Fibroblast of skin of right biceps (primary cell): ENCODE measurements at places on chromosomes 12 and 14.

- no peak for DNase-seq
Observed at GRCh38 chr12:2228535-2228934, 175.7 kb downstream of the CACNA1C start.

DNA sequence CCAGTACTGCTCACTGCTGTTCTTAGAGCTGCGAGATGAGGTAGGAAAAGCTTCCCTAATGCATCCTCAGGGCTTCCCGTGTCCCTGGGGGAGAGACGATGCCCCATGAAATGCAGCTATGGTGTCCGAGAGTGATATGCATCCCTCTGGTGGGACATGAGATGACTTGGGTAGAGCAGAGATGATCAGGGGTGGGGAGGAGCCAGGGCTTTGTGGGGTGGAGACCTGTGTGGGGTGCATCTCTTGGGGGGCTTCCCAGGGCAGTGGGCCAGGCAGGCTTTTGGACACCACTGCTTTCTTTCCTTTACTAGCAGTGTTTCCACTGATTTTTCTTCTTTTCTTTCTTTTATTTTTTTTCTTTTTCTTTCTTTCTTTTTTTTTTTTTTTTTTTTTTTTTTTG lies 147.3 kb downstream of the ADGRD1 start:
- no peak for DNase-seq

DNA sequence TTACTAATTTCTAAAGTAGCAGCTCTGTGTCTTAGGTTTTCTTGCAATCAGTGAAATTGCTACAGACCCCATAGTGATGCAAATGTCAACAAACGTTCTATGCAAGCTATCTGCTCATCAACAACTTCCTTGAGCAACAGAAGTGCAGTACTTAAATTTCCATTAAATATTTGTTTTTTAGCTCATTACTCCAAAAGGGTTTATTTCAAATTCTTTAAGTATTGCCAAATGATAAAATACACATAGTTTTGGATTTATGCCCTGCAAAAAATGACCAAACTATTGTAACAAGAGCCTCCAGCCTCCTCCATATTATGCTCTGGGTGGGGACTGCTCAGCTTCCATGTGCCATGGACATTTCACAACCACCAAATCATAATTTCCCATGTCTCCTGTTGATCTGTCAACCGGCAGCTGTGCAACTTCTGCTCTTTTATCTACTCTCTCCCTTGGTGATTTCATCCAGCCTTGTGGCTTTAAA lies 4.4 kb downstream of the BDKRB1 start:
- peak; percentile 84 for DNase-seq

- no peak for DNase-seq
Observed at GRCh38 chr14:90045616-90046015, 16.2 kb upstream of the KCNK13 start.

- DNase-seq: no peak
Observed at GRCh38 chr14:92496191-92496857, 17.3 kb upstream of the RIN3 start.

DNA sequence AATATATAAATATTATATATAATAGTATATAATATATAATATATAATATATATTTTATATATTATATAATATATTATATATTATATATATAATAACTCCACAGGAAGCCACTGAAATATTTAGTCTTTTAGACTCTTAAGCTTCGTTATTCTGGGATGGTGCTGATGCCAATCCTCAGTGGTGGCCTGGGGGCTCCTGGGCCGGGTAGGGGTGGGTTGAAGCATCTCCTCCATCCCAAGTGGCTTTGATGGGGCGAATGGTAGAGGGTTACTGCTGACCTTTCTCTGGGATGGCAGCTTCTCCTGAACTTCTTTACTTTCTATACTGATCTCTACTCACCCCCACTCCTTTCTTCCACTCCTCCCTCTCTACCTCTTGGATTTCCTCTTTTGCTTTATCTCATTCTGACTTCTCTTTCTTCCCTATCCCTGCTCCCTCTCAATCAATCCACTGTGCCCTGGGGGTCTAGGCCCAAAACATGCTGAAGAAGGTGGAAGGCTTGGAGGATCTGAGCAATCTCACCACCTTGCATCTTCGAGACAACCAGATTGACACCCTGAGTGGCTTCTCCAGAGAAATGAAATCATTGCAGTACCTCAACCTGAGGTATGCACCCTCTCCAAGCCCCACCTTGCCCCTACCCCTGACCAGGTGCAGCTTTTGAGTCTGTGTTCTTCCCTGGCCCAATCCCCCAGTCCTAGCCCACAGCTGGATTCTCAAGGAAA lies 4.8 kb upstream of the ENO2 start:
- no peak for DNase-seq

DNA sequence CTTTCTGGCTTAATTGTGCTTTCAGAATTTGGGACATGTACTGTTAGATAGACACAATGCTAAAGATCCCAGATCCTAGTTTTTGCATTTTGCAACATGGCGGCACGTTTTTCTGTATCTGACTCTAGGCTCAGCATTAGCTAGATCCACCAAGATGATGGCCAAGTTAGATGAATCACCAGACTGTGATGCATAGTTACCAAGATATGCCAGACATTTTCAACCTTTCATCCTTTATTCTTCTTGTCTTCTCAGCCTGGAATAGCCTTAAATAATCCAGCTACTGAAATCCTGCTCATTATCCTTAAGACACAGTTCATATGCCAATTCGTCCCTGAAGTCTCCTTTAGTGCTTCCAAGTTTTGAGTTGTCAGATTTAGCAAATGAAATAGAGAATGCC lies 144.9 kb upstream of the CRY1 start:
- DNase-seq: peak; percentile 30

DNA sequence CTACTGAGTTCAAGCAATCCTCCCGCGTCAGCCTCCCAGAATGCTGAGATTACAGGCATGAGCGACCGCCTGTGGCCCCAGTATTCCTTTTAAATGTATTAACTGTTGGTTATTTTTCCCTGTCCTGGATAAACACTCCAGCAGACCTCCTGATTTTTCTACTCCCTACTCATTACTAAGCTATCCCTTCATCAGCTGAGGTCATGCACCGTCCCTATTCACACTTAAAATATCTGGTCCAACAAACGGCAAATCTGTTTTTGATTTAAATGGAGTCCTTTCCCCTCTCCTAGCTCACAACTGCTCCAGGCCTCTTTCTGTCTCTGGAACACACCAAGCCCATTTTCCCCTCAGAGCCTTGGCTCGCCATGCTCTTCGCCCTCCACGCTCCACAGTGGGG lies 1003.3 kb upstream of the TMEM132C start:
- peak; percentile 45 for DNase-seq

DNA sequence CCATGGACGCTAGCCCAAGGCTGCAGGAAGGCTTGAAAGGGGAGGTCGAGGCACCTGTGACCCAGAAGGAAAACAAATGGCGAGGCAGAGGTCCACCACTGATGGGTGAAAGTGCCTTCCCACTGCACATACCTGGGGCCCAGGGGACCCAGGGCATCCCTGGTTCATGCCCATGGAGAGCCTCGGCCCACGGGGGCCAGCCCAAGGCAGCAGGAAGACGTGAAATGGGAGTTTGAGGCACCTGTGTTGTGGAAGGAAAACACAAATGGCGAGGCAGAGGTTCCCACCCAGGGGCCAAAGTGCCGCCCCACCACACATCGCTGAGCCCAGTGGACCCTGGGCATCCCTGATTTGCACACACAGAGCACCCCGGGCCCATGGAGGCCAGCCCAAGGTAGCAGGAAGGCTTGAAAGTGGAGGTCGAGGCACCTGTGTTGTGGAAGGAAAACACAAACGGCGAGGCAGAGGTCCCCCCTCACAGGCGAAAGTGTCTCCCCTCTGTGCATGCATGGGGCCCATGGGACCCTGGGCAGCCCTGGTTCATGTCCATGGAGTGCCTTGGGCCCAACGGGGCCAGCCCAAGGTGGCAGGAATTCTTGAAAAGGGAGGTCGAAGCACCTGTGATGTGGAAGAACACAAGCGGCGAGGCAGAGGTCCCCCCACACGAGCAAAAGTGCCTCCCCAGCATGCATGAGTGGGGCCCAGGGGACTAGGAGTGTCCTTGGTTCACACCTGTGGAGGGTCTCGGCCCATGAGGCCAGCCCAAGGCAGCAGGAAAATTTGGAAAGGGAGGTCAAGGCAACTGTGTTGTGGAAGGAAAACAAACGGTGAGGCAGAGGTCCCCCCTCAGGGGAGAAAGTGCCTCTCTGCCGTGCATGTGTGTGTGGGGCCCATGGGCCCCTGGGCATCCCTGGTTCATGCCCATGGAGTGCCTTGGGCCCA lies 383.3 kb downstream of the ALG10 start:
- no peak for DNase-seq

GRCh38 chr14:99320105-99320572 lies 48.1 kb upstream of the BCL11B start:
- peak; percentile 32 for DNase-seq

DNA sequence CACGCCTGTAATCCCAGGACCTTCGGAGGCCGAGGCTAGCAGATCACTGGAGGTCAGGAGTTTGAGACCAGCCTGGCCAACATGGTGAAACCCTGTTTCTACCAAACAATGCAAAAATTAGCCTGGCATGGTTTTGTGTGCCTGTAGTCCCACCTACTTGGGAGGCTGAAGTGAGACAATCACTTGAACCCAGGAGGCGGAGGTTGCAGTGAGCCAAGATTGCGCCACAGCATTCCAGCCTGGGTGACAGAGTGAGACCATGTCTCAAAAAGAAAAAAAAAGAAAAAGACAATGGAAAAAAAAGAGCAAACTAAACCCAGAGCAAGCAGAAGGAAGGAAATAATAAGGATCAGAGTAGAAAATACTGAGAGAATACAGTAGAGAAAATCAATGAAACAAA lies 5.4 kb downstream of the CHURC1 start:
- peak; percentile 8 for DNase-seq

- DNase-seq: no peak
Observed at GRCh38 chr12:68292151-68292943, 38.9 kb upstream of the IL22 start.

DNA sequence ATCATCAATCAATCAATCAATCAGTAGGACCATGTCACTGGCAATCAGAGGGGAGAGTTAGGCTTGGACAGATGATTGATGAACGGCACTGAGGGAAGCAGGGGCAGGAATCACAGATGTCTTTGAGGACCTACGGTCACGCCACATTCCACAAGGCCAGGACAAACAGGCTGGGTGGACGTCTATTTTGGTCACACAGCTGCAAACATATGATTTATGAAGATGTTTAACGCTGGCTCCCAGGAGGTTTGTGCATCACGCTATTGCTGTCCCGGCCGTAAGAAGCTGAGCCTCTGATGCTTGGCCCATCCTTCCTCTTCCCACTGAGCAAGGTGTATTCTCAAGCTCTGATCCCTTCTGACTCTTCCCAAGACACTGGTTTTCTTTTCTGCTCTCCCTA lies 160.8 kb downstream of the FOXN3 start:
- DNase-seq: no peak

DNA sequence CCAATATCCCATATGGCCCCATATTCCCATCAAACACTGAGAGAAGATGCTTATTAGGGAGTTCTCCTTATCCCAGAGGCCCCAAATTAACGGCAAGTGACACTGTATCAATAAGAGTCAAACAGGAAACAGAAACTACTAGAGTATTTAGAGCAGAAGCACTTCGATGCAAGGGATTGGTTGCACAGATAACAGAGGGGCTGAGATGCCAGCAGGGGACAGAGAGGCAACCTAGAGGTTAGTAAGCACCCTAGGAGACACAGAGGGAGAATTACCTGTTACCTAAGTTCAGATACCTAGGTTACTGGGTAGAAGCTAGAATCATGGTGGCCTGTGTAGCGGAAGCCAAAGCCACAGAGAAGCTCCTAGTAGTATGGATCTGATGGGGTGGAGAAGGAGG lies 2.9 kb downstream of the HEBP1 start:
- DNase-seq: no peak

GRCh38 chr14:90291699-90292098 lies 35.3 kb downstream of the PSMC1 start:
- DNase-seq: no peak

GRCh38 chr14:102317564-102318248 lies 1.8 kb upstream of the ZNF839 start:
- no peak for DNase-seq

- peak; percentile 60 for DNase-seq
Observed at GRCh38 chr14:31096255-31096654, 70.1 kb upstream of the STRN3 start.

DNA sequence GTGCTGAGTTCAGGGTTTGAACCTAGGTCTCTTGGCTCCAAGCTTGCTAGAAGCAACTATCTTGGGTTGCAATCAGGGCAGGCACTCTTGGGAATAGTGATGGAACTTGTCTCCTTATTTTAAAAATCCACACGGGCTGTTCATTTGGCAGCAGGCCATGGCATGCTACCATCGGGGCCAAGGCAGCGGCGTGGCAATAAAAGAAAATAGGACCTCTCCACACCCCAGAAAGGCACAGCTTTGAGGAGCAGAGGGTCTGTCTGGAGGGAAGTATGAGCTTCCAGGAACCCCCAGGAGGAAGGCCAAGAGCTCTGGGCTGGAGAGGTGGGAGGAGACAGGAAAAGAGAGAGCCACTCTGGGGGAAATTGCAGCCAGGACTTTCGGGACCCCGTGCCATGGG lies 15.3 kb downstream of the RPS6KL1 start:
- DNase-seq: no peak

- DNase-seq: no peak
Observed at GRCh38 chr12:130051900-130052299, 110.4 kb upstream of the FZD10 start.

DNA sequence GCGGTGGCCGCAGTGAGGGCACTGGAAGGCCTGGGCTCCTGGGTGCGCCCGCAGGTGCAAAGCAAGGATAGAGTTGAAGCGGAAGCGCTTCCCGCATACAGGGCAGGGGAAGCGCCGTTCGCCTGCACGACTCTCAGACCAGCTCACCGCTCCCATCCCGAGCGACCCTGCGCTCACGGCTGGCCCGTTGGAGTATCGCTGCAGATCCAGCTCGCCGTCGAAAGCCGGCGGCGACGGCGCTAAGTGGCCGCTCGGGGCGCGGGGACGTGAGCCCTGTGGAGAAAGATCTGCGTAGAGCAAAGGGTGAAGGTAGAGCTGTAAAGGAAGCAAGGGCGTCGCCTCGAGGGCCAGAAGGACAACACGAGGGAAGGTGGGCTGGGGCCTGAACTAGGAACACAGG lies 5.4 kb downstream of the ZNF219 start:
- no peak for DNase-seq

GRCh38 chr12:90090929-90091651 lies 382.5 kb upstream of the ATP2B1 start:
- peak; percentile 95 for DNase-seq

- peak; percentile 8 for DNase-seq
Observed at GRCh38 chr12:62472472-62472871, 5.8 kb downstream of the MON2 start.

DNA sequence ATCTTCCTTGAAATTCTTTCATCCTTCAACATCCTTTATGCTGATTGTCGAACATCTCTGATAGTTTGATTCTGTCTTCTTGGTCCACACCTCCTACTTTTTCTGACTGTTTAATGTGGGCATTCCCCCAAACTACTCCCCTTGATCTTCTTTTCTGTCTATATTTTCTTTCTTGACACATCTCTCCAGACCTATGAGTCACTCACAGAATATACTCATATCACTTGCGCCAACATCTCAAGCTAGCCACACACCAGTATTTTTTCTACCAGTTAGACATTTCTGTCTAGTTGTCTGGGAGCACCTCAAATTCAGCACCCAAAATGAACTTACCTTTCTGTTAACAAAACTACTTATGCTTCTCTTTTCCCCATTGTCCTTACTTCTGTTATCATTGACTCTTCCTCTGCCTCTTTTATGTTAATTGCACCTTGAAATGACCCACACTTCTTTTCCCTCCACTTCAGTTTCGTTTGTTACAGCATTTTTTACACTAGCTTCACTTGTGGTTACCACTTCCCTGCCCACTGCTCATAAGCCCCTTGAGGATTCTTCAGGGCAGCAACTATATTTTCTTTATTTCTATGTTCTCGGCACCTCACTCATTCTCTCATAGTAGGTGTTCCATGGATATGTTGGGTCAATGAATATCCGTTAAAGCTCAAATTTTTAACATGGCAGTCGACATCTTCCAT lies 33.5 kb downstream of the TSHR start:
- peak; percentile 24 for DNase-seq
